ENCODE measurements at places on chromosomes 7 and 10. TPM values are rescaled to one million over a fixed set of nuclear protein-coding genes. Genes with fewer than 3 reads are reported as not detected.

HOXA3 gene
- 53.1 TPM for polyA plus RNA-seq

DNA sequence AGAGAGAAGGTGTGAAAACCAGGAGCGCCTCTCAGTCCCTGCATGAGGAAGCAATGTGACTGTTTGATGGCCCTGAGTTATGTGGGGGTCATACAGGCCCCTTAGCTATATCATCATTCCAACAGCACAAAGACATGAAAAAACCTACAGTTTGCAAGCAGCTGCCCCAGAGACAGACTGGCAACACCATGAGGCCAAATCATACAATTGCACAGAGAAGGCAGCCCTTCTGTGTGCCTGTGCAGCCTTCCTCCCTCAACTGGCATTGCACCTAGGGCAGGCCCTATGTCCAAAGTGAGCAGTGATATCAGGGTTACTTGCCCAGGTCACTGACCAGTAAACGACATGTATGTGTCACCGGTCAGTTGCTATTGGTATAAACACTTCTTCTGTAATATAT, 41.6 kb downstream of the GPRIN2 start:
- no peak for DNase-seq

- DNase-seq, result no peak
These were observed 41.9 kb downstream of the IQUB start for GRCh38 chr7:123492485-123492884.

DNA sequence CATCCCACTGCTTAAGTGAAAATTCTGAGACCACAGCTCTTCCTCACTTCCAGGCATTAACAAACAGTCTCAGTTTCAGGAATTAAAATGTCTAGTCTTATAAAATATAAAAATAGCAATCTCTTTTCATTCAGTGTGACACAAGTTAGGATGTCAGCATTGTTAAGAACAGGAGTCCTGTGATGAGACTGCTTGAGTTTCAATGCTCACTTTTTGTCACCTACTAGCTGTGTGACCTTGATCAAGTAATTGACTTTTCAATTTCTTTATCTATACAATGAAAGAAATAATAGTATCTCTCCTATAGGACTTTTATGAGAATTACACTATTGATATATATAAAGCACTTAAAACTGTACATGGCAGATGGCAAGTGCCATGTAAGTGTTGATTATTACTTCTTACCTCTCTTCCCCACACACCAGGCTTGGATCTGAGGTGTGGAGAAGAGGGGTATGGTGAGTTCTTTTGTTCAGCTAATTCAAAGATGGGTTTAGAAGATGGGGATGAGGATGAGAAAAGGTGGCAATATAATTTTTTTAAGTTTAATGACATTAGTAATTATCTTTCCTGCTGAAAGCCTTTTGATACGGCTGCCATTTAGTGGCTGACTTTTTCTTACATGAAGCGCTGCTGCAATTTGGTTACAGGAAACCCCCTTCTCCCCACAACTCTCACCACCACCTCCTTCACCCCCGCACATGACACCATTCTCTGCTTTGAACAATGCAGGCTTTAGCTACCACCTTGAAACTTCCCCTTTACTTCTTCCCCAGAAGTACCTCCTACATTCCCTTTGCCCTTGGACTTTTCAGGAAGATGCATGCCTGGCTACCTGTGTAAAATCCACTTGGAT, 20.8 kb upstream of the HYAL4 start:
- no peak for DNase-seq

GRCh38 chr7:150357270-150357669, 11.4 kb upstream of the REPIN1 start:
- no peak for DNase-seq

DNA sequence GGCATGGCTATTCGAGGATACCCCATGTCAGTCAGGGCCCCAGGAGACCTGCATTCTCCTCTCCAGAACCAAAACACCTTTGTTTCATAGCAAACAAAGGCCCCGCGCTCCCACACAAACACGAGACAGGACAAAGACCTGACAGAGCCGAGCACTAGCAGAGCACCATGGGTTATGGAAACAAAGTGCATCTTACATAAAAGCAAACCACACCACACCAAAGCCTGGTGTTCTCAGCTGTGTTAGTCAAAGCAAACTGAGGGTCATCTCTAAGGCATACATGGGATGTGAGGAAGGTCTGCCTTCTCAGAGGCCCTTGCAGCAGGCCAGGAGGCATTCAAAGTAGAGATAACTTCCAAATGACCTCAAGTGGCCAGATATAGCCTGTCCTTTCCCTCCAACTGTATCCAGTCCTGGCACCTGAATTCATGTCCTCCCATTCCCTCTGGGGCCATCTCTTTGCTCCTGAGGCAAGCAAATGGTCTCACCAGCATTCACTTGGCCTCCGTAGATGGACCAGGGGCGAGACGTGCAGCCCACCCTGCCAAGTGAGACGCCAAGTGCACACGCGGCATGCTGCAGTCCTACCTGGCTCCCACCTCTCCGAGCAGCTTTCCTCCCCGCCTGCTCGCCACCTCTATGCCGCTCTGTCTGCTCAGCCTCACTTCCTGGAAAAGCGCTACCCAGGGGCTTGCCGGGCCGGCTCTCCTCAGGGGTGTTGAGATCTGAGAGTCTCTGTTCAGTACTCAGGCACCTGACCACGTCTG, 45.3 kb upstream of the PDLIM1 start:
- no peak for DNase-seq

GRCh38 chr10:10786109-10787090, 231.3 kb upstream of the CELF2 start:
- DNase-seq, result no peak

GRCh38 chr10:65911151-65911835, 1014.5 kb upstream of the LRRTM3 start:
- DNase-seq, result no peak

DNA sequence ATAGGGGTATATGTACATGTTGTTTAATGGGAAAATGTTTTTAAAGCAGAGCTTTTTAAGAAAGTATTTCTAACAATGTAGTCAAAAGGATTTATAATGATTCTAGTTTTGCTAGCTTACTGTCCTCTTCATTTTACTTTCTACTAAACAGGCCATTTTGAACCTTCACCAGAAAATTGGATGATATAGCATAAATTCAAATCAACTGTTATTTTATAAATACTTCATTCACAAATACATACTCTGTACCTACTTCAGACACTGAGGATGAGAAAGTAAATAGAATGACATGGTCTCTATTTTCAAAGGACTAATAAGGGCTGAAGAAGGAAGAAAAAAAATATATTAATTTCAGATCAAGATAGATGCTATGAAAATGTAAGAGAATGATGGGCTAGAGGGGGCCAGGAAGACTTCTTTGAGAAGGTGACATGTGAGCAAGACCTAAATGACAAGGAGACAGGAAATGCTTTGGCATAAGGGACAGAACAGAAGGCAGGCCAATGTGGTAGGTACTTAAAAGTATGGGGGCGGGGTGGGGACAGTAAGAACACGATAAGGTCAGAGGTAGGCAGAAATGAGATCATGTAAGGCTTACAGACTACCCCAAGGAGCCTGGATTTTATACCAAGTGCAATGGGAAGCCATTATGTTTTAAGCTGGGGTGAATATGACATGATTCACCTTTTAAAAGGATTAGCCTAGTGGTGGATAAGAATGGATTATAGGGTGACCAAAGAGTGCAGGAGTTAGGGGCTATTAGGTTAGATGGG, 5.2 kb downstream of the NAMPT start:
- no peak for DNase-seq

GRCh38 chr10:28652703-28653102, 24.6 kb upstream of the BAMBI start:
- no peak for DNase-seq

DNA sequence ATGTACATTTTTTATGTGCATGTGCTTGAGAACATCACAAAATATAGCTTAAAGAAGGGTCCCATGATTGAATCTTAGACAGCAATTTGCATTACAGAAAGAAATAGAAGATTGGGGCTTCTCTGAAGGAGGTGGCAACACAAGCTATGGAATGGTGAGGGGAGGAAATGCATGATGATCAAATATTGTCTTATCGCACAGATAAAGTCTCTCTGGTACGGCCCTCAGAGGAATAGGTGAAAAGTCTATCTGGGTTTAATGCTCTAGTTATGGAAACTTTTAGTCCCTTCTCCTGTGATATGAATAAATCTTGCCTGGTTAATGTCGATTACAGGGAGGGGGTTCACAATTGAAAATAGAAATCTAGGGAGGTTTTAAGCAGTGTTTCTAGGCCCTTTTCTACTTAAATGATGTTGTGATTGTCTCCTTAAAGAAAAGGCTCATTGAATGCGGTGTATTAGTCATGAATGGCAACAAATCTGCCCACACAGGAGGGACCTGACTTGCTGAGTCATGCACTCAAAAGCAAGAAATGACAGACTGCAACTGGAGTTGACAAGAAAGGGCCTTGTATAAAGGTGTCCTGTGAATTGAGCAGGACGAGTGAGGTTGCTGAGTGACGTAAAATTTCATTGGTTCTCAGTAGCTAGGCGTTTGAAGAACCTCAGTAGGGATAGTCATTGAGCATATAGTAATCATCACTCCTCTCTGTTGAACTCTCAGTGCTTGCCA, 133.4 kb upstream of the CSTF2T start:
- DNase-seq, result no peak

COL26A1 gene
- polyA plus RNA-seq, result 5.9 TPM

- DNase-seq, result no peak
These were observed 40.3 kb upstream of the TNPO3 start for GRCh38 chr7:129095258-129095657.

GRCh38 chr10:122257041-122257440, 14.1 kb upstream of the BTBD16 start:
- no peak for DNase-seq

DNA sequence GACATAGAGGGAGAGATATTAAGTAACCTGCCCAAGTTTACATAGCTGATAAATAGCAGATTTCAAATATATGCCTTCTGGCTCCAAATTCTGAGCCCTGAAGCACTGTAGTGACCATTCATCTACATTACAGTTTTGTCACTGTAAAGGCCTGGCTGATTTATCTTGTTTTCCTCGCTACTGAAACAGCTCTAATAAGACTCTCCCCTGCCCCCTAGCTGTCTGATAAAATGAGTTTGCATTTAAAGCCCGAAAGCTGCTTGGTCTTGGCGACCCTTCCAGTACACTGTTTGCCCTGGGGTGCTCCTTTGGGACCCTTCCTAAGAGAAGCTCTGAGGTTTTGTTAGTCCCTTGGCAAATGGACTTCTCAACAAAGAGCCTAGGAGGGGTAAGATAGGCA, 59.7 kb upstream of the RAB11FIP2 start:
- no peak for DNase-seq

DNA sequence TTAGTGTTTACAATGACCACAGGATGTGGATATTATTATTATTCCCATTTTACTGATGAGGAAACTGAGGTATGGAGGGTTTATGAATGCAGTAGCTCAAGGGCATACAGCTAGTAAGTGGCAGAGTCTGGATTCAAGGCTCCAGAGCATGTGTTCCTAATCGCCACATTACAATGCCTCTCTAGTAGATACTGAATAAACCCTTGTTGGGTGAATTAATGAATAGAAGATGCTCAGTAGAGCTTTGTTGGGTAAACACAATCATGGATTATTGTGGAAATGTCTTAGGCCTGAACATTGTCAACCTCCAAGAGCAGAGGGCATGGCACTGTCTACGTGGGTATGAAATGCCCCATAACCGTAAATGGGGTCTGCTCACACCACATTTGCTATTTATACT, 545.3 kb downstream of the LRMDA start:
- DNase-seq, result no peak

DYNC1I1 gene
- polyA plus RNA-seq, result 14.4 TPM
